Occipital lobe (tissue), 3 donors: ENCODE measurements at places on chromosomes 4 and X.

GRCh38 chr4:71663780-71664179, 120.1 kb downstream of the GC start:
- no peak for DNase-seq

DNA sequence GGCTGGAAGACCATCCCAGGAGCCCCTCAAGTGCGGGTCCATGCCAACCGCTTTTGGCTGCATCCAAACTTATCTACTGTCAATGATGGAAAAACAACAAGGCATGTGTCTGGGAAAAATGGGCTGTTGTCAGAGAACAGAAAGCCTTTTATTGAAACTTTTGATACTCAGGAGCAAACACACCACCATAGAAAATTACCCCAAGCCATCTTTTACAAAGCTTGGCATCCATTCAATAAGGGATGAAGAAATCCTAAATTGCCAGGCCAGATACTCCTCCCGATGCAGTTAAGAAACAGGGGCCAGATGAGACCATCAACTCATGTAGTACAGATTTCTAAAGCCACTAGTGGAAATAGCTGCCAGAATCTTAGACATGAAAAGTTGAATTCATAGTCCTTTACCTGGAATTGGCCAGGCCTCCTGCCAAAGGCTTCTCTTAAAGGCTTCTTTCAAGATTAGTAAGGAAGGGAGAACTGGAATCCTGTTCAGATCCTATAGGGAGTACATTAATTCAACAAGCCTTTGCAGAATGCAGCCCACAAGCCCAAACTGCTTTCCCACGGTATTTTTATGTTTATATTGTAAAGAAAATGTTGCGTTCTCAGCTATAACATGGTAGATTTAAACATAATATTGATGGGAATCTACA, 145.4 kb upstream of the MAP3K15 start:
- no peak for DNase-seq

DNA sequence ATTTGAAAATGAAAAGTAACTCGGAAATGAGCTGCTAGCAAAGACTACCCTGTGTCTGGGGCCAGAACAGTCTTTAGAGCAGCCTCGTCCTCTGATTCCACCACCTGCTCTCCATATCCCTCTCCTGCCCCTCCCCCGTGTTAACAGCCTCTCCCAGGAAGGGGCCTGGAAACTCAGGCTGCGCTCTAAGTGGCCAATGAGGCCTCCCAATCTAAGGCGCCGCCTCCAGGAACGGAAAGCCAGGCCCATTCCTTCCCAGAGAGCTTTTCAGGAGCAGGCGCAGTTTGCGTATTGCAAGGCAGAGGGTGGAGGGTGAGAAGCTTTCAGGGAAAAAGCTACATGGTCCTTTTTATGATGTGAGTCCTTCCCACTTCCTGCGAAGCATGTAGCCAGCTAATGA, 31.2 kb downstream of the RS1 start:
- no peak for DNase-seq

- no peak for DNase-seq
Observed at GRCh38 chr4:1401409-1402020, 4.7 kb downstream of the NKX1-1 start.

DNA sequence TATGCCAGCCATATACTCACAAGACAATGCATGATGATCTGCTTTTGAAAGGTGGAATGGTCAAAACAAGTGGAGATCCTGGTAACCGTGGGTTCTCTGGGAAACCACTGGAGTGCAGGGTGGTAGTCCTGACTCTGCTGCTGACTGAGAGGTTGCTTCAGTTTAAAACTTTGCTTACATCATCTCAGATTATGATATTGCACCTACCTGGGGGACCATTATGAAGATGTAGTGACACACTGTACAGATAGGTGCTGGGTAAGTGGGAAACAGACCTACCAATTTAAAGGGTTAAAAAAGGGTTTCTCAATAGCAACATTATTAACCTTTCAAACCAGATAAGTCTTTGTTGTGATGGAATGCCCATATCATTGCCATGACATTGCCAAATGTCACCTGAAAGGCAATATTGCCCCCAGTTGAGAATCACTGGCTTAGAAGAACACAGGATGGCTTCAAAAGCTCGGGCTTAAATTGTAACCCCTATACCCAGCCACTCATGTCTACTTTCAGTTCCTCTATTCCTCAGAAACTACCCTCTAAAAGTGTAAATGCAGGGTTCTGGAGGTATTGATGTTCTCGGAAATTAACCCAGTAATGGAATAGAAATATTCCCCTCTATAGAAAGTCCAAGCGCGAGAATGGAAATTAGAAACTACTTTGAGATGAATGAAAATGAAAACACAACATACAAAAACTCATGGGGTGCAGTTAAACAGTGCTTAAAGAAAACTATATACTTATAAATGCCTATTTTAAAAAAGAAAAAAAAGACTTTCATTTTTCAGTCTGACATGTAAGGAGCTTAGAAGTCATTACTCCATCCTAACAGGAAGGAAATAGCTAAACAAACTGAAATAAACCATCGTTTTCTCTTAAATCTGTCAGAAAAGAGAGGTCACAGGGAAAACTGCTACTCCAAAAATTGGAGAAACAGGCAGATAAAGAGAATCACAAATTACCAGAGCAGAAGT, 65.8 kb downstream of the ARHGEF6 start:
- no peak for DNase-seq

DNA sequence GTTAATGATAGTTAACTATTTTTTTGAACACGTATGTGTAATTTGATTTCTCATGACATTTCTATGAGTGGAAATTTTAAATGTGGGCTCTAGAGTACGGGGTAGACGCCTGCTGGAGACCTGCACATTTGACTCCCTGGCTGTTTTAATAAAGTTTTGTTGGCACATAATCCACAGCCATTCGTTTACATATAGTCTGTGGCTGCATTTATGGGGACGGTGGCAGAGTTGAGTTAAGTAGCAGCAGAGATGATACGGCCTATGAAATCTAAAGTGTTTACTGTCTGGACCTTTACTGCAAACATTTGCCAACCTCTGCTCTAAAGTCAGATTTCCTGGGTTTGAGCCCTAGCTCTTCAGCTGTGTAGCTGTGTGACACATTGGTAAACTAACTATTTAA, 118.8 kb downstream of the CHRNA9 start:
- no peak for DNase-seq

DNA sequence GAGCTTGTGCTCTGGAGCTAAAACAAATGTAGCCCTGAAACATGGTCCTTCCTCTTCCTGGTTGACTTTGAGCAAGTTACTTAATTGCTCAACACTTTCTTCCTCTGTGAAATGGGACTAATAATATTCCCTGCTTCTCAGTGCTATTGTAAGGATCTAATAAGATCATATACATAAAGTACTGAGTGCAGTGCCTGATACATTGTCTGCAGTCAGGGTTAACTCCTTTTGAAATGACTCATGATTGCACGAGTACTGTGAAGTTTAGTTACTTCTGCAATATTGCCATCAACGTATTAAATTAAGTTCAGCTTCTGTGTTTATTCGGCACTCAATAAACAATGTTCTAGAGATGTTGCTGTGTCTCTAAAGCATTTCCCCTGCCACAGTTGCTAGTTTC, 91.8 kb upstream of the HPRT1 start:
- DNase-seq = no peak

- no peak for DNase-seq
Observed at GRCh38 chr4:129064717-129065116, 28.6 kb downstream of the SCLT1 start.

- DNase-seq = no peak
Observed at GRCh38 chr4:174406383-174406782, 115.9 kb downstream of the HPGD start.

DNA sequence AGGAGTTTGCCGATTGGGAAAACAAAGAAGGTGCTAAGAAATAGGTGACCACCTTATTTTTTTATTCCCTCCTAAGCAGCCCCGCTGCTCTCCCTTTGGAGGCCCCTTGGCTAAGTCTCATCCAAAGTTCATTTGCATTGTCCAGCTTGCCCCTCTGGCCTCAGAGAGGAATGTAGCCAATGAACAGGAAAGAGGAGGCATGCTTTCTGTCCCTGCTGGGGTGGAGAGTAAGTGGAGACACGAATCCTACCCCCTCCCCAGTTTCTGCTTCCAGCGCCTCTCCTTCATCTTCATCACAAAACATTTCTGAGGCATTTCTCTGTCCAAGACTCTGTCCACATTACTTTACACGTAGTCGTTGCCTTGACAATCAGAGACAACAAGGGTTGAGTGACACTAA, 38.7 kb downstream of the NLGN3 start:
- no peak for DNase-seq

- DNase-seq = no peak
Observed at GRCh38 chr4:174522183-174523024, at the start of gene HPGD. Gene HPGD, minus strand, starts transcription at chr4:174522488. Its CDS starts 37 bp downstream, at chr4:174522451.

DNA sequence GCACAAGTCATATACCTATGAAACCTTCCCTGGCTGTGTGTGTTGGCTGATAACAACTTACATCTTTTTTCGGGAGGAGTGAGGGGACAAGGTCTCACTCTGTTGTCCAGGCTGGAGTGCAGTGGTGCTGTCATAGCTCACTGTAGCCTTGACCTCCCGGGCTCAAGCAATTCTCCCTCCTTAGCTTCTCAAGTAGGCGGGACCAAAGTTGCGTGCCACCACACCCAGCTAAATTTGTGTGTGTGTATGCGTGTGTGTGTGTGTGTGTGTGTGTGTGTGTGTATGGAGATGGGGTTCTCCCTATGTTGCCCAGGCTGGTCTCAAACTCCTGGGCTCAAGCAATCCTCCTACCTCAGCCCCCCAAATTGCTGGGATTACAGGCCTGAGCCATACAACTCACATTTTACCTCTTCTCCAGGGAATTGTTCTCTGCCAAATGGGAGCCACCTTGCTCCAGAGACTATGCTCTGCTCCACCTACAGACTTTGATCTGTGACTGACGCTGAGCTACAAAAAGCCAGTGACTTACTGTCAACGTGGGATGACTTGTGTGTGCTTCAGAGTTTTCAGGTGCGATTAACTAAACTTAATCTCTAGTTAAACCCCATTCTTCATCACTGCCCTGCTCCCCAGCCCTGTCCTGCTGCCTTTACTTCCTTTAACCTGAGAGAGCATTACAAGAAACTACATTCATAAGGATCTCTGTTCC, 2.0 kb upstream of the BEX4 start:
- no peak for DNase-seq

DNA sequence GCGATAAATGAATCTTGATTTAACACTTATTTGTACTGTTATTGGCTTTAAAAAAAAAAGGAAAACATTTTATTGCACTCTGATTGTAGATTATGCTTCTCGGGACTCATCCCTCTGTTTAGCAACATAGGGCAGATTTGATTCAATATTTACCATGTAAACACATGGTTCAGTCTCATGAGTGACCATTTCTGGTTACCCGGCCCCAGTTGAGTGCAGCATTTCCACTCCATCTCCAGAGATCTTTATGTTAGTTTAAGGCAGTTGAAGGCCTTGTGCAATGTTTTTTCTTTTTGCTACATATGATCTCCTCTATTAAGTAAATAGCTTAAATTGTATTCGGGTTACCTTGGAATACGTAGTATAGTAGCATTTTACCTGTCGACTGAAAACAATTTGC, 143.3 kb upstream of the RPS6KA3 start:
- DNase-seq = no peak

DNA sequence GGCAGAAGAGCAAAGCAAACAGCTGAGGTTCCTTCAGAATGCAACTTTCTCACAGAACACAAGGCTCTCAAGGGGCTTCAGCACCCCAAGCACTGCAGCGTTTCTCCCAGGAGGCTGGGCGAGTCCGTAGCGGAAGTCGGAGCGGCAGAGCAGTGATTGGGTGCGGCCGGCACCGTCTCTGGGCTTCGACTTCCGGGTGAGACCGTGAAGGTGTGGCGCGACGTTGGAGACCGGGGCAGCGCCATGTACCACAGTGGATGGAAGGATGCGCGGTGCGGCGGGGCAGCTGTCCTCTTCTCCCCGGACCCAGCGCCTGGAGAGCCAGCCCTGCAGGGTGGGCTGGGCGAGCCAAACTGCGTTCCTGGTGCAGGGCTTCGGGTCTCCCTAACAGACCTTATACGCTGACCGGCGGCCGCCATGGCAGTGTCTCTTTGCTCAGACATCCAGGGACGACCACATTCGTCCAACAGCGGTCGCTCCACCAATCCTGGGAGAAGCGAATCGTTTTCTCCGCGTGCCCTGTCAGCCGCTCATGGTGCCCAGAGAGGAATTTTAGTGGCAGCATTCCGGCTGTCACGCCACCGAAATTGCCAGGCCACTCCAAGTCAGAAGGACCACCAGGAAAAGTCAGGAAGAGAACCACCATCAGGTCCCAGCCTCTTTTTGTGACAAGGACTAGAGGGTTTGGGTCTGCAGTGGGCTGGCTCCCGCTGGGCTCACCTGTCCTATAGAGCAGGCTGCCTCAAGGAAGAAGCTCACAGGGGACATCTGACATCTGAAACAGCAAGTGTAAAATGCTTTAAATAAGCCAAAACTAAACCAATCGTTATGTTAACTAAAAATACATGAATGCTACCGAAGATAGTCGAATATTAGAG, 20.5 kb downstream of the TRIM61 start:
- peak; percentile 92 for DNase-seq

- no peak for DNase-seq
Observed at GRCh38 chr4:170698334-170698733, 608.6 kb upstream of the AADAT start.

- DNase-seq = no peak
Observed at GRCh38 chr4:44146516-44146915, 302.1 kb downstream of the KCTD8 start.

DNA sequence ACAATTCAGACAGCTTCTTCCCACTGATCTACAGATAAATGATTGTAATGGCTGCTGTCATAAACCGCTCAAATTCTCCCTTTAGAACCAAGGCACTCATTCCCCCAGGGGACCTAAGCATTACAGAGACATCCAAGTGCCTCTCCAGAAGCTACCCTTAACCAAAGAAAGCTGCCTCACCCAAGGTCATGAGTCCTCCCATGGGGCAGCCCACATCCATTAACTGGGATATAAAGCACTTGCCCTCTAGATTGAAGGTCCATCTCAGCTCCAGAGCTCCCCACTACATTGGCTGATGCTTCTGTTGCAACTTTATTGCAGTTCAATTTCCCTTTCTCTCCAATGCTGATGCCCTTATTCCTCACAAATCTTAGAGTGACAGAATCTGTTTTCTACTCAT, 40.5 kb upstream of the DCAF8L2 start:
- DNase-seq = no peak

GRCh38 chr4:10589321-10589720, 95.2 kb downstream of the CLNK start:
- no peak for DNase-seq

DNA sequence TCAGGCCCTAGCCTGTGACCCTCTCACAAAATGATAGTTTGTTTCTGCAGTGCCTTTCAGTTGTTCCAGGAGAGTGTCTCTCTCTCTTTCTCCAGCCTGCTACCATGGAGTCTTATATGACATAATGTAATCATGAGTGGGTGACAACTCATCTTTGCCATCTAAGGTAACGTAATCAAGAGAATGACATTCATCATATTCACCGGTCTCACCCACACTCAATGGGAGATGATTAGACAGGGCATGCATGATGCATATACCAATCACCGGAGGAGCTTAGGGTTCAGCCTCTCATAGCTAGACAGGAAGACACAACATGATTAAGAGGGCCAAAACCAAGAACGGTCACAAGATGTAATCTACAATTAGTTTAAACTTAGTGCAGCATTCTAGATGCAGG, 97.1 kb upstream of the FAM9B start:
- no peak for DNase-seq
